ENCODE measurements at places on chromosomes 3 and 15.

DNA sequence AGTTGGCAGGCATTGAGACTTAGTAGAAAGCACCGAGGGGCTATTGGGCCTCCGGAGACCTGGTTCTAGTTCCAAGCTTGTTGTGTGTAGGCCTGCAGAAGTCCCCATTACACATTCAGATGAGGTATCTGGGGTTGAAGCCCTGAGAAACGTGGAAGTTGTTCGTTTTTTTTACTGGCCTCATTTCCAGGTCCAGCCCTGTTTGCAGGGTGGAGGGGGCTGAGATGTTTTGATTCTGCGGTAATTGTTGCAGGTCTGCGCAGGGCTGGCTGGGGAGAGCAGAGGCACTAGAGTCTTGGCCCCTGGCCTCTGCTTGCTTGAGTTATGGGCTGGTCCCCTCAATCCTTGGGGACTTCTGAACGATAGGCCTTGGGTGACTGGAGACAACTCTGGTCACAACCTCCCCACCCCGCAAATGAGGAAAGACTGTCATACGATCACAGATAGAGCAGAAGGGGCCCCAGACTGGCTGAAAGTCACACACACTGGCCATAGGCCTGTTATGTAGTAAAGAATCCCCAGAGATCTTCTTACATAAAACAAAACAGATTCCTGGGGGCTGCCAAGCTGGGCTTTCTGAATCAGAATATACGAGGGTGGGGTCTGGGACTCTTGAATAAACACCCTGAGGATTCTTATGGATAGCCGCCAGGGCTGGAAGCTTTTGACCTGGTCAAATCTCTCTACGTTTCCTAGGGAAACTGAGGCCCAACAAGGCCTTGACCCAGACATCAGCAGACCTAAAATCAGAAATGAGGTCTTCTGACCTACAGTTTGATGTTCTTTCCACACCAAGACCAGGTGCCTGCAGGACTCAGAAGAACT is 15.6 kb downstream of the KBTBD13 start:
- DNase-seq = no peak
- H3K4me1 ChIP-seq = peaks cover 74% of the 10 kb centered on the region
- no peaks in the 10 kb centered on the region for H3K27me3 ChIP-seq
- H3K36me3 ChIP-seq = no peaks in the 10 kb centered on the region
- H3K27ac ChIP-seq = peak overlapping the region; percentile 96
- no peak overlapping the region for H3K4me3 ChIP-seq

- no peak for DNase-seq
- H3K4me1 ChIP-seq = no peaks in the 10 kb centered on the region
- H3K27ac ChIP-seq = no peak overlapping the region
Measured at GRCh38 chr3:66066963-66067617, 28.4 kb upstream of the MAGI1 start.

DNA sequence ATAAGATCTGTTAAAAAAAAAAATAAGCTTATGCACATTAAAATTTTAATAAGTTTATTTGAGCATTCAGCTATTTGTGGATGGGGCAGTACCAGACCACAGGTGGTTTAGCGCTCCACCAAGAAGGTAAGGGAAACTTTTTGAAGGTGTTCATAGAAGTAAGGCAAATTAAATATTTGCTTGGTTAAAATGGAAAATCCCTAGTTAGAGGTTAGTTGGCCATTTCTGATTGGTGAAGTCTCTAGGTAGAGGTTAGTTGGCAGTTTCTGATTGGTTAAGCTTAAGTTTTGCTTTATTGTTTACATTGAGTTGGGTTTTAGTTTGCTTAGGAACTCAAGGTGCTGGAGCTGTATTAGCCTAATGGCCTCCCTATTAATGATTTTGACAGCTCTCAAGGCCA is 30.7 kb downstream of the SCN11A start:
- H3K27ac ChIP-seq = no peak overlapping the region
- no peak overlapping the region for H3K4me3 ChIP-seq
- DNase-seq = no peak
- H3K36me3 ChIP-seq = no peaks in the 10 kb centered on the region

DNA sequence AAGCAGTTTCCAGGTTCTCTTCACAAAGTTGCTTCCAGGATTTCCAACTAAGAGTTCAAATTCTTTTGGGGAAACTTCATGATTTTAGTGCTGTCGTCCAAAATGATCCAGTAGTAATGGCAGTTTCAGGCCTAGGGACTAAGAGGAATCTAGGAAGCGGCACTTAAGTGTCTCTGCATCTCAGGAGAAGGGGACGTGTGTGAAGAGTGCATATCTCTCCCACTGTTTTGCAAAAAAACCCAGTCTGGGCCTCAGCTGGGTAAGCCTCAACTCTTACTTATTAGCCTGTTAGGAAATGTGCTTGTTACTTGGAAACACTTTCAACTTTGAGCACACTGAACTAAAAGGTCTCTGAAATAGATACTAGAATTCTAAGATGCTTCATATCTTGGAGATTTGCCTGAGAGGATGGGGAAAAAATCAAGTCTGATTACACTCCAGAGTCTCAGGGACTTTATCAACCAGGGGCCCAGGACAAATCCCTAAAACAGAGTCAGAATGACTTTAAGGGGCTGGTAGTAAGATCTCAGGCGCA is 81.8 kb downstream of the WDR76 start:
- no peak overlapping the region for H3K4me3 ChIP-seq
- no peak overlapping the region for H3K27ac ChIP-seq
- H3K27me3 ChIP-seq = no peaks in the 10 kb centered on the region
- H3K4me1 ChIP-seq = peaks cover 26% of the 10 kb centered on the region

GRCh38 chr15:99019558-99020540 is 12.3 kb upstream of the PGPEP1L start:
- H3K36me3 ChIP-seq = no peaks in the 10 kb centered on the region
- H3K27ac ChIP-seq = no peak overlapping the region
- no peak for DNase-seq
- H3K27me3 ChIP-seq = no peaks in the 10 kb centered on the region
- peaks cover 8% of the 10 kb centered on the region for H3K4me1 ChIP-seq
- H3K4me3 ChIP-seq = no peak overlapping the region

DNA sequence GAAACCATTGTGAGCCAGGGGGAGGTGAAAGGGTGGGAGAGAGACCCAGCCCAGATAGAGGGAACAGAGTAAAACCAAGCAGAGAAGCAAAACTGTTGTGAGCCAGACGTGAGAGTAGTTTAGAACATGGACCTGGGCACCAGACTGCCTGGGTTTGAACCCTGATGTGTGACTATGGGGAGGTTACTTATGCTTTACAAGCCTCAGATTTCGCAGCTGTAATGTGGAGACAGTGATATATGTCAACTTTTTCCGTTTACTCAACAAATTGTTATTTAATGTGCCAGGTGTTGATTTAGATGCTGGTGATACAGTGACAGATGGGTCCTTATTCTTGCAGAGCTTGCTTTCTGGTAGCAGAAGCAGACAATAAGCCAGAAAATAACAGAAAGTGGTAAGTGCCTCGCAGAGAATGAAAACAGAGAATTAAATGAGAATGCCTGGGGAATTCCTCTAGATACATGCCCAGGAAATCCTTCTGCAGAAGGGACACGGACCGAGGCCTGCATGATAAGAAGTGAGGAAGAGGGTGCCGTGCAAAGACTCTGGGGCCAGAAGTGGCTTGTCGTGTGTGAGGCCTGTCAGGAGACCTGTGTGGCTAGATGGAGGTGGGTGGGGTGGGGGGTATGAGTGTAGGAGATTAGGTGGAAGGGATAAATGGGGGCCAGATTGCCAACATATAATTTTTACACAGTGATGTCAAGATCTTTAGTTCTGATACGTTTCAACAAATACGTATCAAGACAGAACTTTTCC is 15.0 kb downstream of the KAT2B start:
- no peak for DNase-seq
- H3K4me3 ChIP-seq = no peak overlapping the region
- no peaks in the 10 kb centered on the region for H3K4me1 ChIP-seq

GRCh38 chr15:53872410-53872809 is 105.8 kb upstream of the UNC13C start:
- H3K4me1 ChIP-seq = no peaks in the 10 kb centered on the region
- no peak overlapping the region for H3K4me3 ChIP-seq
- no peak overlapping the region for H3K27ac ChIP-seq
- H3K27me3 ChIP-seq = no peaks in the 10 kb centered on the region
- no peak for DNase-seq
- no peaks in the 10 kb centered on the region for H3K36me3 ChIP-seq

- peak overlapping the region; percentile 96 for H3K27ac ChIP-seq
- DNase-seq = no peak
- peak overlapping the region; percentile 88 for H3K4me3 ChIP-seq
Measured at GRCh38 chr3:160564949-160565441, 376 bp downstream of the KPNA4 start.

- H3K27ac ChIP-seq = no peak overlapping the region
- H3K36me3 ChIP-seq = peaks cover 21% of the 10 kb centered on the region
- DNase-seq = no peak
Measured at GRCh38 chr3:186251948-186252619, 110.0 kb downstream of the DGKG start.

DNA sequence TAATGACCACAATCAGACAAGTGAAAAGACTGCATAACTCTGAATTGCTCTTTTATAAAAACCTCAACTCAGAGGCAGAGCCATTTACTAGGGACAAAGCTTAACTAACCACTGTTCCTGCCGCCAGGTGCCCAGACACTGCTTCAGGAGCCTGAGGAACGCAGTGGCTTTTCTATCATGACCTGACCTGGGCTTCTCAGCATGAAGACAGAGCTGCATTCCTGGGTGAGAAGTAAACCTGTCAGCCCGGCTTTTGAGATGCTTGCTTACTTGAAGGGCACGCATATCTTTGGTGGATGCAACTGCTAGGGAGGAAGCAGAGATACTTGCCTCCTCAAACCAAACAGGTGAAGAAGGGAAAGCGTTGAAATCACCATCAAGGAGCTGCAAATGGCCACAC is 7.9 kb downstream of the LRRC31 start:
- H3K4me1 ChIP-seq = peaks cover 4% of the 10 kb centered on the region
- no peak overlapping the region for H3K27ac ChIP-seq
- H3K36me3 ChIP-seq = no peaks in the 10 kb centered on the region
- H3K4me3 ChIP-seq = no peak overlapping the region
- H3K27me3 ChIP-seq = no peaks in the 10 kb centered on the region
- DNase-seq = no peak

DNA sequence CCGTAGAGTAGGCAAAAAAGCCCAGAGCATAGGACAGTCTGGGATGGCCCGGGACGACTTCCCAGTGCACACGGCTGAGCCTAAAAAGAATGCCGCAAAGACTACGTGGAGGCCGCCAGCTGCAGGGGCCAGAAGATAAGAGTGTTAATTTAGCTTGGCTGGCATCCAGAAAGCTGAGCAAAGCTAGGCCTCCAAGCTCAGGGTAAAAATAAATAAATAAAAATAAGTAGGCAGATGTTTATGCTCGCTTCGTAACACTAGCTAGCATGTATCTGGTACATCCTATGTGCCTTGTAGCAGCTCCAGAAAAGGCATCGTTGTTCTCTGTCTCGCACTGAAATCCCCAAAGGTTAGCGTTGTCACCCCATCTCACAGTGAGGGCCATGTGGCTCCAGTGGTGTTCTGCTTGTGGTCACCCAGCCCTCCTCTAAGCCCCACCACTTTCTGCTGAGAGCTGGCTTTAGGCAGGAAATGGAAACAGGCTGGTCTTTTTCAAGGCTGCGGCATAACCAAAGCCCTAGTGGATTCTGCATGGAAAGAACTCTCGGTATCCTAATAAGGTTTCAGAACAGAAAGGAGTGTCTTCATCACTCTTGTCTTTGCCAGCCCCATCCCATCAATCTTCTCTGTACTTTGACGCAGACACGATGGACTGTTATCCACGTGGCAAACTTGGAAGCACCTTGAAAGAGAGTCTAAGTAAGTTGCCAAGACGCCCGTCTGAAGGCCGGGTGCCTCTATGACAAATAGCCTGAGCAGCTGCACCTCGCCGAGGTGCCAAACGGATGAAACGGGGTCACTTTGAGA is 58.1 kb upstream of the MEF2A start:
- H3K27ac ChIP-seq = peak overlapping the region; percentile 58
- peak overlapping the region; percentile 1 for H3K4me3 ChIP-seq
- no peaks in the 10 kb centered on the region for H3K27me3 ChIP-seq
- H3K4me1 ChIP-seq = peaks cover 26% of the 10 kb centered on the region
- no peaks in the 10 kb centered on the region for H3K36me3 ChIP-seq

DNA sequence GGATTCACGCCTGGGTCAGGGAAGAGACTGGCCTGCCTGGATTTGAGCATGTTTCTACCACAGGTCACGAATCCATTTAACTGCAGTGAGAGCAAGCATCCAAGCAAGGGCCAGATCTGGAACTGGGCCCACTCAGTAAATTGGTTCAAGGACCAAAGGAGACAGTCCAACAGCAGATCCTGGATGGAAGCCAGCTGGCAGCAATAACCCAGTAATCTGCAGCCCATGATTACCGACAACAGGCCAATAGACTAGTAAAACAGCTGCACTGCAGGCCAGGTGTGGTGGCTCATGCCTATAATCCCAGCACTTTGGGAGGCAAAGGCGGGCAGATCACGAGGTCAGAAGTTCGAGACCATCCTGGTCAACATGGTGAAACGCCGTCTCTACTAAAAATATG is 11.8 kb downstream of the SAMD7 start:
- H3K36me3 ChIP-seq = no peaks in the 10 kb centered on the region
- H3K4me1 ChIP-seq = no peaks in the 10 kb centered on the region
- H3K27me3 ChIP-seq = no peaks in the 10 kb centered on the region
- H3K4me3 ChIP-seq = no peak overlapping the region

GRCh38 chr15:40790718-40791117 is 16.2 kb upstream of the ZFYVE19 start:
- peaks cover 16% of the 10 kb centered on the region for H3K36me3 ChIP-seq
- H3K4me3 ChIP-seq = no peak overlapping the region
- DNase-seq = no peak
- H3K27ac ChIP-seq = no peak overlapping the region
- H3K4me1 ChIP-seq = peaks cover 12% of the 10 kb centered on the region

DNA sequence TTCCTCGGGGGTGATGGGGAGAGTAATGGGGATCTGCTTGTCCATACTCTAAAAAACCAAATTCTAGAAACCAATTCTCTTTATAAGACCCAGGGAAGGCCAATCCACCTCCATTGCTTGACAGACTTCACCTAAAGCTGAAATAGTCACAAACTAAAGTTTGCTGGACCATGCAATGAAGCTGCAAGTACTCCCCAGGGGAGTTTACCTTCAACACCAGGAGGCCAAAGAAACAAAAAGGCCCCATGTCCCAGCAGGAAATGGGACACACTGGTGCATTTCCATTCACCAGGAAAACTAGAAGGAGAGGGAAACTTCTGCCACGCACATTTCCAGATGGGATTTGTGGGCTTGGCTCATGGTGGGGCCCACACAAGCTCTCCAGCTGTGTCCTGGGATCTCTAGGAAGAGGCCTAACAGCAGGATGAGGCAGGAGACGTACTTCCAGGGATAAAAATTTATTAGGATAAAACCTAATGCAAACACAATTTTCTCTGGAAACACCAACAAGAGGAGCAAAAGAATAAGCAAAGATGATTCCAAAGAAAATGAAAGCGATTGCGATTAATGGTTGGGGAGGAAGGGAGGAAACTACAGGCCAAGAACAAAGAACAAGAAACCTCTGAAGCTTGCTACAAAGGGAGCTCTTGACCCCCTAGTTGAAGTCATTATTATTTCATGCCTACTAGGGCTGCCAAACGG is 238.0 kb upstream of the LRTM1 start:
- no peaks in the 10 kb centered on the region for H3K4me1 ChIP-seq
- no peak overlapping the region for H3K27ac ChIP-seq
- H3K36me3 ChIP-seq = no peaks in the 10 kb centered on the region
- no peak overlapping the region for H3K4me3 ChIP-seq
- no peak for DNase-seq
- no peaks in the 10 kb centered on the region for H3K27me3 ChIP-seq
